ENCODE measurements at places on chromosomes 13 and 19. TPM values are rescaled to one million over a fixed set of nuclear protein-coding genes. Genes with fewer than 3 reads are reported as not detected.

Gene PRR19
- 1.1 TPM for total RNA-seq

Gene LYPD5
- 0.40 TPM for total RNA-seq

DNA sequence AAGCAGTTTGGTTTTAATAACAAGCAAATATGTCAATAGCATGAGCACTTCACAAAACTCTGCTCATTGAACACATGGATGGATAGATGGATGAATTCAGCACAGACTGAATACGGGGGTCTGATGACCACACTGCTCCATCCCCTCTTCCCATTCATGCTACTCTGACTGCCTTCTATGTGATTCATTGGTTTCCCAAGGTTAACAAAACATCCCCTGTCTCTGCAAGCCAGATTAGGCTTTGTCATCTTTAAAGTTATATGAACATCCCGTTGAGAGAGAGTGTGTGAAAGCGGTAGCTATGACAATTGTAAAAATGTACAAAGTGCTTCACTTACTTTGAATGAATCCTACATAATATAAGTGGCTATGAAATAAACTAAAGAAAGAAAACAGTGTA is 252.5 kb downstream of the OXGR1 start:
- no peak overlapping the region for H3K27ac ChIP-seq
- no peaks in the 10 kb centered on the region for H3K27me3 ChIP-seq
- H3K36me3 ChIP-seq, result no peaks in the 10 kb centered on the region
- DNase-seq, result no peak
- H3K4me3 ChIP-seq, result no peak overlapping the region
- H3K4me1 ChIP-seq, result no peaks in the 10 kb centered on the region

Gene CEACAM3
- total RNA-seq, result not detected
